Foreskin keratinocyte (primary cell): ENCODE measurements at places on chromosomes 1 and 21. TPM values are rescaled to one million over a fixed set of nuclear protein-coding genes. Genes with fewer than 3 reads are reported as not detected.
A peak's percentile ranks its signal among the peaks of the same experiment; 100 is the strongest.

GRCh38 chr21:42892931-42893755 is at the start of gene NDUFV3:
NDUFV3 (plus strand) TSS chr21:42893309; CDS start chr21:42893334, 25 bp downstream.
- DNase-seq: peak; percentile 93

- DNase-seq: no peak
Measured at GRCh38 chr1:21149430-21149854, 27.3 kb downstream of the EIF4G3 start.

DNA sequence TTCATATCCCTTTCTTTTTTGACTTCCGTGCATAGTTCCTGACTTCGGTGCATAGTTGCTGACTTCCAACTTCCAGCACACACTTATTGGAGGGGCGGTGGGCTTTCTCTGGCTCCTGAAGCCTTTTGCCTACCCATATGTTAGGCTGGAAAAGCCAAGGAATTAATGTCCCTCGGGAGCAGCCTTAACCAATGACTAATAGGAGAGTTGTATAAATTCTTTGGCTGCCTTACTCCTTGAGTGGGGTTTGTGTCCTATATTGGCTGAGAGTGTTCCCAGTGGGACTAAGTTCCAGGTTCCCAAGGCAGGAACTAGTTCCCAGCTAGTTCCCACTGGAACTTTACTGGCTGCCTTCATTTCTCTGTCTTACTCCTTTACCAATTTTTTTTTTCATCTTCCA is 105.7 kb downstream of the ZNF326 start:
- no peak for DNase-seq

DNA sequence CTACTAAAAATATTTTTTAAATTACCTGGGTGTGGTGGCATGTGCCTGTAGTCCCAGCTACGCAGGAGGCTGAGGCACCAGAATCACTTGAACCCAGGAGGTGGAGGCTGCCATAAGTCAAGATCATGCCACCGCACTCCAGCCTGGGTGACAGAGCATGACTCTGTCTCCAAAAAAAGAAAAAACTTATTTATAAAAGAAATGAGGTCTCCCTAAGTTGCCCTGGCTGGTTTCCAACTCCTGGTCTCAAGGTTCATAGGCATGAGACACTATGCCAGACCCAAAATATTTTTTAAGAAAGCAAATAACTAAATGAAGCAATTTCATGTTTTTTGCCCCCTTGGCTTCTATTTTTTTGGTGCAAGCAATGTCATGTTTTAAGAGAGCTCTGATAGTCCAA is 32.9 kb downstream of the EIF4G3 start:
- DNase-seq: no peak

DNA sequence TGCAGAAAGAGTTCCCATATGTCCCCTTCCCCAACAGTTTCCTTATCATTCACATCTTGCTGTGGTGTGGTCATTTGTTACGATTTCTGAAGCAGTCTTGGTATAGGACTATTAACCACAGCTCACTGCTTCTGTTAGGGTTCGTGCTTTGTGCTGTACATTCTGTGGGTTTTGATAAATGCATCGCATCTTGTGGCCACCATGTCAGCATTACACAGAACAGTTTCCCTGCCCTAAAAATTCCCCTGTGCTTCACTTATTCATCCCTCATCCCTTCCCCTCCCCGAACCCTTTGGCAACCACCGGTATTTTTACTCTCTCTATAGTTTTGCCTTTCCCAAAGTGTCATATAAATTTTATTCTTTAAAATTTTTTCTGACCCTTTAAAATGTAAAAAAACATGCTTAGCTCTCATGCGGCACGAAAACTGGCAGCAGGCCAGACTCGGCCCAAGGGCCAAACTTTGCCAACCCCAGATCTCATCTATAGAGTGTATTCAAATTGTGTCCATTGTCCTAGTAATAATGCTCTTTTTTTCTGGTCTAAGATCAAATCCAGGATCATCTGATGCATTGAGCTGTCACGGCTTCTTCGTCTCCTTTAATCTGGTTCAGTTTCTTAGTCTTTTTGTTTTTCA is 78.2 kb downstream of the SIM2 start:
- DNase-seq: no peak

- peak; percentile 53 for DNase-seq
Measured at GRCh38 chr1:207261971-207262370, 59.5 kb upstream of the CD55 start.

GRCh38 chr1:172345077-172345476 is 75.4 kb upstream of the C1orf105 start:
- no peak for DNase-seq

GRCh38 chr1:35571263-35571662 is 1.9 kb upstream of the TFAP2E start:
- no peak for DNase-seq

- no peak for DNase-seq
Measured at GRCh38 chr1:213821175-213821942, 166.4 kb upstream of the PROX1 start.

DNA sequence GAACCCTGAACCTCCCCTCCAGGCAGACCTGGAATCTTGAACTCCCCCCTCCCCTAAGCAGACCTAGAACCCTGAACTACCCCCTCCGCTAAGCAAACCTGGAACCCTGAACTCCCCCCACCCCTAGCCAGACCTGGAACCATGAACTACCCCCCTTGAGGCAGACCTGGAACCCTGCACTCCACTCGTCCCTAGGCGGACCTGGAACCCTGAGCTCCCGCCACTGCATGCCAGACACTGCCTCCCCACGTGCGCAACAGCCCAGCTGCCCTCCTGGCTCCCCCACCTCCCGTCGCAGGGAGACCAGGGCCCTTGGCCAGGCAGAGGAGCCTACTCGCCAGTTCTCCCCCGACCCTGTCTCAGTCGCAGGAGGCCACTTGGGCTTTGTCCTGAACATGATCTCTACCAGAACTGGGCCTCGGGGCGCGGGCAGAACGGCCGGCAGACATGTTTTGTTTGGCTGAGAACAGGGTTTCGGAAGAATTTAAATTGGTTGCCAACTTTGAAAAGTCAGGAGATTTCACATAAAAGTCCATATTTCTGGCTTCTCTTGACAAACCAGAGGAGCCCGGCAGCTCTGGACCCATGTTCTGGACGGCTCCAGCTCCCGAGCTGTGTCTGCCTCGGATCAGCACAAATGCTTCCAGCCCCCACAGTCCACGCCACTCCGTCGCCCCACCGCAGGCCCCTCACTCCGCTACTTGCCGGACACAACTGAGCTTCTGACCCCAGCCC is 9.2 kb upstream of the PLEKHG5 start:
- no peak for DNase-seq

DNA sequence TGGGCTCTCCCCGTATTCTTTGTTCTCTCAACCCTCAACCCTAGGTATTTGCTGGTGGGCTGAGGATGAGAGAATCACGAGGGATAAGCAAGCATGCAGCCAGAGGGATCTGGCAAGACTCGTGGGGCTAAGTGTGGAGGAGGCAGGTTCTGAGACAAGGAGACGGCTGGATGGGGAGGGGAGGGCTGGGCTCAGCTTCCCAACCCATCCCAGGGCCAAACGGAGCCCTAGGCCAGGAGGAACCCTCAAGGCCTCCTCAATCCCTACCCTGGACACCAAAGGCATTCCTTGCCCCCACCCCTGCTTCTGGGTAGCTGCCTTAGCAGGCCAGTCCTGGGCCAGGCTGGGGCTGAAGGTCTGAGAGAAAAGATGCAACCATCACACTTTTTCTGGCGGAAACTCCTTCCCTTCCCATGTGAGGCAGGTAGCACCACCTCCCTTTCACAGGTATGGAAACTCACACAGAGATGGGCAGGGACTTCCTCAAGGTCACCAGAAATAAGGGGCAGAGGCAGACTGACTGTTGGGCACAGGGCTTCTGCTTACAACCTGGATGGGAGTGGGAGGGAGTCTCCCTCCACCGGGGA is 6.2 kb downstream of the MEF2D start:
- no peak for DNase-seq

- no peak for DNase-seq
Measured at GRCh38 chr1:197066719-197067456, at the start of gene F13B. F13B (minus strand) TSS chr1:197067260; CDS start chr1:197067223, 37 bp downstream.

DNA sequence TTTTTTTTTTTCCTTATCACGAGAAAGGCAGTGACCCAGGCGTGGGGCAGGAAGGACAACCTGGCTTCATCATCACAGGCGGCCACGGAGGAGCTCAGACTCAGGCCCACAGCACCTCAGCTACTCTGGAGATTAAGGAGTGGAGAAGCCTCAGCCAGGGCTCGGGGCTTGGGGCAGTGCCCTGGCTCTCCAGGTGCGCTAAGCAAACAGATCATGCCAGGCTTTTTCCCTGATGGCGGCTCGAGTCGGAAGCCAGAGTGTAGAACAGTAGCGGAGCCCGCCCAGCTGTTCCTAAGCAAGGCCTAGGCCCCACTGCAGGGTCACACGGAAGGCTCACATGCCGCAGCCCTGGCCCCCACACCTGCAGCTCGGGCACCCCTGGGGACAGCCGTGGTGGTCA is 70.7 kb downstream of the AGPAT3 start:
- no peak for DNase-seq

DNA sequence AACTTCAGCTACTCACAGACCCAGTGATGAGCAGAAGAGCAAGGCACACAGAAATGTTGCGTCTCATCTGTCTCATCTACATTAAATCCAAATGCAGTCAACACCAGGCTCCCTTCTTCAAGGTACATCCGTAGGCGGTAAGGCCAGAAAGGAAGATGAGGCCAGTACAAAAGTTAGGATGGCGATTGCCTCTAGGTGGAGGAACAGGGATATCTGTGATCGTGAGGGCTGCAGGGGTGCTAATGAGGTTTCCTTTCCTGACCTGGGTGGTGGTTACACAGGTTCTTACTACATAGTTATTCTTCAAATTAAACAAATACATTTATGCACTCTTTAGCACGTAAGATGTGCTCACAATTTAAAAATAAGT is 1.4 kb upstream of the MYBPH start:
- no peak for DNase-seq

GRCh38 chr1:115833856-115834255 is 7.1 kb downstream of the NHLH2 start:
- no peak for DNase-seq

- DNase-seq: peak; percentile 95
Measured at GRCh38 chr1:161706482-161707347, at the start of gene FCRLA. FCRLA (plus strand) TSS chr1:161707229; CDS start chr1:161707265, 36 bp downstream.

GRCh38 chr1:25208561-25209222 is 23.6 kb downstream of the SYF2 start:
- DNase-seq: no peak

- no peak for DNase-seq
Measured at GRCh38 chr1:196088541-196088940, 519.7 kb downstream of the KCNT2 start.

GRCh38 chr1:187959062-187959461 is 1130.3 kb downstream of the PLA2G4A start:
- no peak for DNase-seq

DNA sequence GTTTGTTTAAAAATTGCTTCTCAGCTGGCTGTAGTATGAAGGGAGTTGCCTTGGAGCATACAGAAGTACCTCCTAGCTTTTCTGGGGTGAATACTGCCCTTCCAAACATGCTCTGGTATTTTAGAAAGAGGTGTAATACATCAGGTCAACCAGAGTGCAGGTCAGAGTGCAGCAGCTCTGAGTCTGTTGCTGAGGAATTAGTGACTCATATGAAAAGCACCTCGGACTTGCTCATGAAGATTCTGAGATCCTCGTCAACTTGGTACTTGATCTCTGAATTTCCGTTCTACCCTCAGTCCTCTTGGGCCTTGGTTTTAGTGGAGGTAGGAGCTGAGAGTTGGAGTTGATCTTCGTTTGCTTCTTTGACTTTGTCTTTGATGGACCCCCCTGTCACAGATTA is 67.3 kb downstream of the NOS1AP start:
- peak; percentile 47 for DNase-seq

DNA sequence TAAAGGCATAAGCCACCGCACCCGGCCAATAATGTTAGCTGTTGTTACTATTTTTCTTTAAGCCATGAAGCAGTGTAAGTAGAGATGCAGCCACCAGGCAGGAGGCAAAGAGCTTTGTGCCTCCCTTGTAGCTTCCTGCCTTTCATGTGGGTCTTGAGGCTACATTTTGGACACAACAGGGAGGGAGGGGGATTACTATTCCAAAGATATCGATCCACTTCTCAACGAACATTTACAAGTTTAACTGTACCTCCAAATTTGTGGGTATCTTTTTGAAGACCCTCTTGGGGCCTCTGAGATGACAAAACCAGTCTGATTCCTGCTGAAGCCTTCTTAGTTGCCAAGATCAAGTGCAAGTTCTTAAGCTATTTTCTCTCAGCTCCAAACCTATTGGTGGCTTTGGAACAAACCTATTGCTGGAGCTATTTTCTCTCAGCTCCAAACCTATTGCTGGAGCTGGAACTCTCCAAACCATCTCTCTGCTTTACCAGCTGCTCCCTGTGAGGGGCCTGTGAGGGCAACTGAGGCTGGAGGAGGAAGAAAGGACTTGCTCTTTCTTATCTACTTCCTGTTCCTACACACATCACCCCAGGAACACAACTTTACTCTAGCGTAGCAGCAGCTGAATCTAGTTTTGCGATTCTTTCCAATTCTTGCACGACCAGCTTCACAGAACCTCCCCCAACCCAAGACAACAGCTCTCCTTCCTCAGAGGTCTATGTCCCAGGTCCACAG is 16.1 kb upstream of the RCAN3 start:
- no peak for DNase-seq

GRCh38 chr1:231929311-231929710 is 302.7 kb downstream of the DISC1 start:
- peak; percentile 97 for DNase-seq

- DNase-seq: no peak
Measured at GRCh38 chr1:116324411-116324810, 48.6 kb upstream of the ATP1A1 start.

- DNase-seq: no peak
Measured at GRCh38 chr1:200862713-200863415, 9.9 kb upstream of the GPR25 start.

DNA sequence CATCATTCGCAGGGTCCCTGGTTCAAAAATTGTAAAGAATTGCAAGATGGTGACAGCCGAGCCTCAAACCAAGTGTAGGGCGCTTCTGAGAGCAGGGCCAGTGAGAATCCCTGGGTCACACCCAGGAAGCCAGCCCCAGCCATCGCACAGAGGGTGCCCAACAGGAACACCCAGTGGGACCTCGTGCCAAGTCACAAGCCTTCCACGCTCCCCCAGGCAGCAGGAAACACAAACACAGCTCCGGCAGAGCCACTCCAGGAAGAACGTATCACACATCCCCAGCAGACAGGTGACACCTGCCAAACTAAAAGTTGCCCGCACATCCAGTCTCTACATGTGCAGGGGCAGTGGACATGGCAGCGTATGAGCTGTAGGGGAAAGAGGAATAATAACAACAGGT is 20.2 kb downstream of the DHRS3 start:
- no peak for DNase-seq

Gene GBP6
- 0.20 and 0.39 TPM in 2 replicates for total RNA-seq

Gene PTPN14
- 47.6 and 48.2 TPM in 2 replicates for total RNA-seq

Gene LIPI
- not detected in 2 replicates for total RNA-seq

Gene C1orf185
- total RNA-seq: not detected in 2 replicates

Gene DIRAS3
- total RNA-seq: 0.11 and 0.24 TPM in 2 replicates

Gene CA6
- total RNA-seq: not detected in 2 replicates

Gene TNNT2
- 0.11 and 0.17 TPM in 2 replicates for total RNA-seq

Gene S100A7A
- total RNA-seq: not detected in 2 replicates
